ENCODE measurements at places on chromosomes 16 and 17.
A peak's percentile ranks its signal among the peaks of the same experiment; 100 is the strongest.

- DNase-seq, result no peak
Observed at GRCh38 chr17:32142857-32143526, 690 bp downstream of the RHOT1 start.

DNA sequence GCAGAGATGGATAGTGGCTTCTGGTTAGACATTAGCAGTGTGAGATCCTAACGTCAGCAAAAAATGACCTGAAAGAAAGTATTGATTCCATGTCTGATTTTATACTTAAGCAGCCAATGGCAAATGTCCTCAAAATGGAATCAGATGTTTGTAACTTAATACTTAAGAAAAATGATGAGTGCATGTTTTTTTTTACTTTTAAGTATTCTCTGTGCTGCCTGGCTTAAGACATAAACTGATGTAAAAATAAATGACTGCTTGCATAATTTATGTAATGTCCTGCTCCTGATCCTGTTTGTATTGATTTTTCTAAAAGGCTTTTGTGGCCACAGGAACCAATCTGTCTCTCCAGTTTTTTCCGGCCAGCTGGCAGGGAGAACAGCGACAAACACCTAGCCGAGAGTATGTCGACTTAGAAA, 7.4 kb downstream of the CBFB start:
- no peak for DNase-seq

GRCh38 chr17:17413821-17414220, 63.0 kb upstream of the MED9 start:
- no peak for DNase-seq

GRCh38 chr17:75625813-75626486, 7.3 kb upstream of the SMIM5 start:
- no peak for DNase-seq

GRCh38 chr17:27473748-27474609, 17.7 kb downstream of the KSR1 start:
- DNase-seq, result peak; percentile 38

- DNase-seq, result no peak
Observed at GRCh38 chr16:75083813-75084212, 32.8 kb downstream of the LDHD start.

DNA sequence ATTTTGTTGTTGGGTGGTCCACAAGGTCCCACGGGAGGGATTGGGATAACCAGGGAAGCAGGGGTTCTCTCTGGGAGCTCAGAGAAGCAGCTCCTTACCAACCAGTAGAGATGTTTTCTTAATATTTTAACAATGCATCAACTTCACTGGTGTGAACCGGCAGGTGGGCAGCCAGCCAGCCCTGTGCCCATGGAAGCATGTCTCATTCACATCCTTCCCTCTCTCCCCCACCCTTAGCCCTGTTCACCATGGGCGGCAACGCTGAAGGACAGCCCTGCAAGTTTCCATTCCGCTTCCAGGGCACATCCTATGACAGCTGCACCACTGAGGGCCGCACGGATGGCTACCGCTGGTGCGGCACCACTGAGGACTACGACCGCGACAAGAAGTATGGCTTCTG, 9.3 kb downstream of the MMP2 start:
- DNase-seq, result no peak

GRCh38 chr16:2054543-2055245, 6.9 kb downstream of the TSC2 start:
- DNase-seq, result no peak

- peak; percentile 72 for DNase-seq
Observed at GRCh38 chr17:40647624-40648383, at the start of gene SMARCE1. SMARCE1 (minus strand) TSS chr17:40647818; CDS start chr17:40645802, 2,016 bp downstream.

- no peak for DNase-seq
Observed at GRCh38 chr16:56824331-56824730, 40.7 kb upstream of the SLC12A3 start.

DNA sequence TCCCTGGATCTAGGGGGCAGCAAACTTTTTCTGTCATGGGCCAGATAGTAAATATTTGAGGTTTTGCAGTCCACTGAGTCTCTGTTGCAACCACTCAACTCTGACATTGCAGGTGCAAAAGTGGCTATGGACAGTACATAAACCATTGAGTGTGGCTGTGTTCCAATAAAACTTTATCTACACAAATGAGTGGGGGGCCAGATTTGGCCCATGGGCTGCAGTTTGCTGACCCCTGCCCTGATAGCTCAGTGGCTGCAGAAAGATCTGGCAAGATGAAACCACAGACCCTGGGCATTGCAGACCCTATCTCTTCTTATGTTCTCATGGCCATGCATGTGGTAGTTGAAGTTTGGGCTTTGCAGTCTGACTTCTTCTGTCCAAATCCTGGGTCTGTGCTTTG, 440.5 kb downstream of the SLC39A11 start:
- DNase-seq, result no peak

DNA sequence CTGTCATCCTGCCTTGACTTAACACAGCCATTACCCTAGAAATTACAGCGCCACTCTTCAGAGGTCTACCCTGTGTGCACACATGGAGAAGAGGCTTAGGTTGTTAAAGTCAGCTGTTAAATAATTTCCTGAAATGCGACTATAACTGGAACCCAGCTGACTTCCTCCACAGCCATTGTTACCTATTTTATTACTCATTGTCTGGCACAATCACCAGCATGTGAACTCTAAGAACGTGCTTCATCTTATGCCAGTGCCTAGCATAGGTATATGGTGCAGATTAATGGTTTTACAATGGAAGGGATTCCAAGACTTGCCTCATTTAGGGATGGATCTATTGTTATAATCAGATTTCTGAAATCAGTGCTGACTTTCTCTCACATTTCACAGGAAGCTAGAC, 11.9 kb downstream of the RDM1 start:
- no peak for DNase-seq

DNA sequence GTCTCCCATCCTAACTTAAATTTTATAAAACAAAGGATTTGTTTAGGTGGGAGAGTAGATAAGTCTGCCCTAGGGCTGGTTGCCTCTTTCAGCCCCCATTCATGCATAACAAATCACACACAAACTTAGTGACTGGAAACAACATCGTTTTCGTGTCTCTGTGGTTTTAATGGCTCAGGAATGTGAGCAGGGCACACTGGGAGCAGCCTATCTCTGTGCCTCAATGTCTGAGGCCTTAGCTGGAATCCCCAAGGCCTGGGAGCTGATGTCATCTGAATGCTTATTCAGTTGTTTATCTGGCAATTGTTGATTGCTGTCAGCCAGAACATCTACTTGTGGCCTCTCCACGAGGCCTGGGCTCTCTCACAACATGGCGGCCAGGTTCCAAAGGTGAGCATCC, 101.9 kb upstream of the HSBP1 start:
- no peak for DNase-seq

GRCh38 chr17:36072431-36073121, 8.5 kb downstream of the CCL18 start:
- peak; percentile 42 for DNase-seq

DNA sequence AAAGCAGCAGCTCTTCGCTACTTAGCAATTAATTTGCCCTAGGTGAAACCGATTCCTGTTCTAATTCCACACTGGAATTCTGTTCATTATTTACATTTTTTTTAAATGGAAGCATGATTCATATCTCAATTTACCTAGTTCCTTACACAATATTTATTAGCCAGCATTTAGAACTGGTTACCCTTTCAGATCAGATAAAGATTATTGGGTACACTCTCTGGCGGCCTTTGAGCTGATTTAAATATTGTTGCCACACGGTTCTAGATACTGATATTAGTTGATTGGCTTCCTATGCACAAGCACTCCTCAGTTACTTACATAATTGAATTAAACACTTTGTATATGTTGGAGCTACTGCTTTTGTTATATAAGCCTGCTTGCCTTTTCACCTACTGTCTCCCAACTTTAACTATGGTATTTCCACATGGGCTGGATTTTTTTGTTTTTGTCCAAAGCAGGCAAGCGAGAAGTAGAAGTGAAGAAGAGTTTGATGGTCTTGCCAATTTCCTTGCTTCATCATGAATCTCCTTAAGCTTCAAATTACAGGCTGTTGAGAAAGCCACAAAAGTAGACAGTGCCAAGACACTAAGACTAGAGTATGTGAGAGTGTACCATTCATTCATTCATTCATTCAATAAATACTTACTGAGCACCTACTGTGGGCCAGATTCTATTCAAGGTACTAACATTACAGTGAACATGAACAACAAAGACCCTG, 3.9 kb upstream of the ALDH3A2 start:
- no peak for DNase-seq

DNA sequence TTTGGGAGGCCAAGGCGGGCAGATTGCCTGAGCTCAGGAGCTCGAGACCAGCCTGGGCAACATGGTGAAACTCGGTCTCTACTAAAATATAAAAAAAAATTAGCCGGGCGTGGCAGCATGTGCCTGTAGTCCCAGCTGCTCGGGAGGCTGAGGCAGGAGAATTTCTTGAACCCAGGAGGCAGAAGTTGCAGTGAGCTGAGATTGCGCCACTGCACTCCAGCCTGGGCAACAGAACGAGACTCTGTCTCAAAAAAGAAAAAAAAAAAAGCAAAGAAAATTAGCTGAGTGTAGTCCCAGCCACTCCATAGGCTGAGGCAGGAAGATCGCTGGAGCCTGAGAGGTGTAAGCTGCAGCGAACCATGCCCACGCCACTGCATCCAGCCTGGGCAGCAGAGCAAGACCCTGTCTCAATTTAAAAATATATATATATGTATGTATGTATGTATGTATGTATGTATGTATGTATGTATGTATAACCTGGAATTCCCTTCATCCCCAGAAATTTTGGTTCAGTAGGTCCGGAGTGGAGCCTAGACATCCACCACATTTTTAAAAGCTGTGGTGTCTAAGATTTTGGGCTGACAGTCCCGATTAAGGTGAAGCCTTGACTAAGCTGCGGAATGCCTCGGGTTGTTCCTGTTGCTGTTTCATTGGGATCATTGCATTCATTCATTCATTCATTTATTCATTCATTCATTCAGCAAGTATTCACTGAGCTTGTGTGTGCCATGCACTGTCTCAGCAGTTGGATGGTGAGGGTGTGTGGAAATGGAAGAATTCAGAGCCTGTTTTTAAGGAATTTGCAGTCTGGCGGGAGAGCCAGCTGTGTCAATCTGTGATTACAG, 25.9 kb downstream of the TMEM94 start:
- DNase-seq, result no peak

Measured in T-cell (primary cell).